ENCODE measurements at places on chromosomes 12 and 14.

DNA sequence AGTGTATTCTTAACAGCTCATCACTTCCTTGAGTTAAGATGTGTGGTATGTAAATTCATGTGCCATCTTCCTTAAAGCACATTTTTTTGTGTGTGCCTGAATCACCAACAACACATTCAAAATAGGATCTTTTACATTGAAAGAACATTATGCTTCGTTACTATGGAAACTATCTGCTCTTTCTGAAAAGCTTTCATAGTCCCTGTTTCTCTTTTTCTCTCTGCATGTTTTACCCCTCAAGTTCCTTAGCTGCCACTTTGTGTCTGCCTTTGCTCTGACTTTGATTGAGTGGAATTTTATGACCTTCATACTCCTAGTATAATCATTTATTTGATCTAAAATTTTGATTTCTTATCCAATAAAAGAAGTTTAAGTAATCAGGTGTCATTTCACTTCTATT is 880.3 kb upstream of the FOXG1 start:
- no peak for DNase-seq

DNA sequence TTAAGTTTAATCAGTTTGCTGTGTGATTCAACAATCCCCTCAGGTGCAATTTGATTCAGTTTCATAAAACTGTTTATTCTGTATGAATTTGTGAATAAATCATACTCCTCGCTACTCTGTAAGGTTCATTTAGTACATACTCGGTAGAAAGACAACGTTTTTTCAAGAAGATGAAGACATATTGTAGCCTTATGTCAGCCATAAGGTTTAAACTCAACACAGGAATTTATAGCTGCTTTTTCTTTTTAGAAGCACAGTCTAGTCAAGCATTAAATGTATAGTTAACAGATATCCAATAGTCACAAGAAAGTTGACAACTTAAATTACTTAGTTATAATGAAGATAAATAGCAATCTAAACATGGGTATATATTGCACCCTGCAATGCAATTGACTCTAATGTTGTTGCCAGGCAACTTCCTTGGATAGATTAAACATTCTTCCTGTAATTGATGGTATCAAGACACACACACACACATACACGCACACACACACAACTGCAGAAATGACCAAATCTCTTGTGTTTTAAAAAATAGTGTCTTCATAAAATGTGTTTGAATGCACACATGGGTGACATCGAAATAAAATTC is 151.5 kb upstream of the MGAT4C start:
- no peak for DNase-seq

- no peak for DNase-seq
Observed at GRCh38 chr14:60204104-60204842, 39.1 kb upstream of the DHRS7 start.

DNA sequence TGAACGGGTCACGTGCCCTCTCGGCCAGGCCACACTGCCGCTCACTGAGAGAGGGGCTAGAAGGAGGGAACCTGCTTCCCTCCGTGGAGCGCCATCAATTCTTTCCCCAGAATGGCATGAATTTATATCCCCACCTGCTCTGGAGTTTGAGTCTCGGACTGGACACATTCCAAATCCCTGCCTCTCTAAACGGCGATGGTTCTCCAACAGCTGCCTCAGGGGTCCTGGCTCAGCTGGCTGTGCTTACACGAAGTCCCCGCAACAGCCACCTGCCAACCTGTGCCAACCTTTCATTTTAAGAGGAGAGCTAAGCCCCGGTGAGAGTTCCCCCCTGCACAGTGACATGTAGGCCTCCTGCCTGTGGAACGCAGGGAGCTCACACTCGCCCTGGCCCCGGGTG is 73.2 kb downstream of the RIMBP2 start:
- no peak for DNase-seq

GRCh38 chr12:115758877-115759620 is 518.4 kb downstream of the MED13L start:
- no peak for DNase-seq

DNA sequence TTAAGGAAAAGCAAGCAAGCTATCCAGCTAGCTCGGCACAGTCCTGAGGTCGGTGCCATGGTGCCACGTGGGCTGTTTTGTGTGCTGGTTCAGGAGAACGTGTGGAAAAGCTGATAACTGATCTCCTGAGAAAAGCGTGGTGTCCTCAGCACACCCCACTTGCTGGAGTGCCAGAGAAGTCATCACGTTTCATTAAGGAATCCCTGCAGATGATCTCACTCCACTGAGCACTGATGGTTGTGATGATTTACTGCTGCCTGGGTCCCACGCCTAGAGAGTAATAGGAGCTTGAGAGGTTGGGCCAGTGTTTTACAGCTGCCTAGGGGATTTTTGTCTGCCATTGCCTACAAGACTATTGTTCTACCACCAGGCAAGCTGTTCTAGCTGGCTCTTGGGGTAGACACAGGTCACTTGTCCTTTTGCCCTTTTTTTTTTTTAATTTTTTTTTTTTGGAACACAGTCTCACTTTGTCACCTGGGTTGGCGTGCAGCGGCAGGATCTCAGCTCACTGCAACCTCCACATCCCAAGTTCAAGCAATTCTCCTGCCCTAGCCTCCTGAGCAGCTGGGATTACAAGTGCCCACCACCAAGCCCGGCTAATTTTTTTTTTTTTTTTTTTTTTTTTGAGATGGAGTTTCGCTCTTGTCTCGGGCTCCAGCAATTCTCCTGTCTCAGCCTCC is 42.3 kb upstream of the EVL start:
- no peak for DNase-seq

GRCh38 chr12:115362339-115362976 is 678.5 kb upstream of the TBX3 start:
- no peak for DNase-seq

All from stimulated activated CD4-positive, alpha-beta T cell treated with anti-CD3 and anti-CD28 coated beads, Interleukin-2, amount 100 ng/mL, for 48 hours (primary cell).